ENCODE measurements at places on chromosomes 1 and 21. TPM values are rescaled to one million over a fixed set of nuclear protein-coding genes. Genes with fewer than 3 reads are reported as not detected.

The CD48 gene
- polyA plus RNA-seq, result 1.3 TPM

The CIART gene
- polyA plus RNA-seq, result 3.1 TPM

The KCNJ6 gene
- 0.81 TPM for polyA plus RNA-seq

The NPPB gene
- polyA plus RNA-seq, result not detected

The E2F2 gene
- polyA plus RNA-seq, result 5.0 TPM

The RPE65 gene
- 0.05 TPM for polyA plus RNA-seq
